ENCODE measurements at places on chromosomes 12 and 14. TPM values are rescaled to one million over a fixed set of nuclear protein-coding genes. Genes with fewer than 3 reads are reported as not detected.

- no peak for DNase-seq
These were observed 49.8 kb downstream of the NOC4L start for GRCh38 chr12:132194056-132194455.

DNA sequence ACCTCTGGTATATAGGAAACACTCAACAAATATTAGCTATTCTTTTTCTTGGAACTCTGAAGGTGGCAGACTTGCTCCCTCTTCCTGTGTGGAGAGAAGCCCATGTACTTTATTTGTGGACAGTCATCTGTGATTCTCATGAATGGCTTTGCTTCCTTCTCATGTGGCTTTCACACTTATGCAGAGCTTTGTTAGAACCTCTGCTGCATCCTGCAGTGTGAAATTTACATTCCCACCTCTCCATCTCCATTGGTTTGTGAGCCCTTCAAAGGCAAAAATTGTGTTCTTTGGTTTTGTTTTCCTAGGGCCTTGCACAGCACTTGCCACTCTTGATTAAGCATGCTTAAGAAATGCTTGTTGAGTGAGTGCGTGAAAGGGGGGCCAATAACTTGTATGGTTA is 51.9 kb downstream of the BICD1 start:
- DNase-seq = no peak

Gene RASAL1
- total RNA-seq = 0.28 TPM

GRCh38 chr14:20477211-20477876 is 8.1 kb downstream of the PNP start:
- no peak for DNase-seq

DNA sequence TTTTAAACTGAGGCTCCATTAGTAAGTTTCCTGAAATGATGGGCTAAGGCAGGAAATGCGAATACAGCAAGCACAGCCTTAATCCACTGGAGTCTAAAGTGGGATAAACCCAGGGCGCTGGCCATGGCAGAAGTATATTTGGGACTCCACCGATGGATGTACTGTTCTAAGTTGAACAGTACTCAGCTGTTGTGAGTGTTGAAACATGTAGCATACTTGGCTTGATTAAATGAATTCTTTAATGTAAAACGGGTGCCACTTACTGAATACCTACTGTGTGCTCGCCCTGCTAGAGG is 996 bp downstream of the SSPN start:
- DNase-seq = no peak

Gene ADAMTS20
- total RNA-seq = not detected

Gene ZNF384
- total RNA-seq = 28.5 TPM

Gene CARMIL3
- total RNA-seq = 0.16 TPM

GRCh38 chr14:50056435-50056834 is 59.9 kb downstream of the VCPKMT start:
- DNase-seq = no peak

DNA sequence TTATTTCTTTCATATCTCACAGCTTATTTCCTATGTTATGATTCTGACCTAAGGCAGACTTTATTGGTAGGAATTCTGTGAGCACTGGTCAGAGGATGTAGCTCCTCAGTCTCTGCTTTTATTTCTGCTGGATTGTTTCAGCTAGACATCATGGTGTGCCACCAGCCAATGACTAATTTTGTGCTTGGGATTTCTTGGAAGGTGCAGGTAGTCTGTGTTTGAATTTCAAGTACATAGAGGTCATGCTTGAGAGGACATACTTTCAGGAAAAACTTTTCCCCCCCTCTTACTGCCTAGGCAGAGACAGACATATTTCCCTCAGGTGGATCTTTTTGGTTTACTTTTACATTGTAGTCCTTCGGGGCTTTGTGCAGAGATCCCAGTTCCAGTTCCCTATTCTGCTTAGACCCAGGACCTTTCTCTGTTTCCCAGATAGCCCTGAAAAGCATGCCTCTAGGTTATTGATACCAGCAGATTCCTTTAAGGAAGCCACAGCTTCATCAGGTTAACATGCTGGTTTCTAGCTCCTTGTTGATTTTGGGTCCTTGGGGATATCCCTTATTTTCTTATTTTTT is 28.6 kb downstream of the BRMS1L start:
- DNase-seq = no peak

DNA sequence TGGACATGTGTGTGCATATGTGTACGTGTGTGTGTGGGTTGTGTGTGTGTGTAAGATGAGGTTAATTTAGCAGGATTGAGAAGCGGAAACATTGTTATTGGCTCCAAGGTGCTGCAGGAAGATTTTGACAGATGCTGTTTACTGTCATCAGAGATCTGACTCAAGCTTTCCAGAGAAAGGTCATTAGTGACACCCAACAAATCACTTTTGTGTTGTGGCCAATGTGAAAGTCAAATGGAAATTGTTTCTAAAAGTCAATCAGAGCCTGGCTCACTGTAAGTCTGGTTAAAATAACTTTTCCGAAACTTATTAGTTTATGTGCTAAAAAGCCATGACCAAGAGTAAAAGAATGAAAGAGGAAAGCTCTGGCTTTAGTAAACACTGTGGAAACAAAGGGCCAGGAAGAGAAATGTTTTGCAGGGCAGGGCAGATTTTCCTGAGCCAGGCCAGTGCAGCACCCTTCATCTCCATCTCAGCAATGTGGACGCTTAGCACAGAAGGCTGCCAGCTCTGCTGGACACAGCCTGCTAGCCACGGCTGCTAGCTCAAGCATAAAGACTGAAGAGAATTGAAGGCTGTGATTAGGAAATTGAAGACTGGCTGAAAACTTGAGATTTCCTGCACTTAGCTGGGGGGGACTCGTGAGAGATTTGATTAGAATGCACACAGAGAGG is 235.8 kb downstream of the NEDD1 start:
- DNase-seq = no peak

- peak; percentile 91 for DNase-seq
These were observed 113.3 kb downstream of the FOXN3 start for GRCh38 chr14:89303456-89304435.

DNA sequence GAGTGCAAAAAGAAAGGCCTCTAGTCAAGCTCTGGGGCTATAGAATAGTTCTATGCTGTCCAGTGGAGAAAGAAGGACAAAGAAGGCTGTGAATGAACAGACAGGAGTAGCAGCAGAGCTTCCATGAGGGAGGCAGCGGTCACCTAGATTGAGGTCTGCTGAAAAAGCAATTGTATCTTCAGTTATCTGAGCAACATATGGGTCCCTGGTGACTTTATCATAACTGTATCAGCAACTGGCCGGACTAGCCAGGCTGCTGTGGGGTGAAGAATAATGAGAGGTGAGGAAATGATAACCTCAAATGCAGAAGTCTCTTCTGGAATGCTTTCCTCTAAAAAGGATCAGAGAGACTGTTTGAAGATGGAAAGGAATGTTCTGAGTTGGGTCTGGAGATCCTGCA is 971.3 kb upstream of the TMEM132C start:
- no peak for DNase-seq

- no peak for DNase-seq
These were observed 48.6 kb downstream of the EIF2S3B start for GRCh38 chr12:10554228-10554755.

Gene TC2N
- total RNA-seq = 12.1 TPM

Gene KRT3
- not detected for total RNA-seq

Gene DLGAP5
- total RNA-seq = 0.16 TPM

Gene TMBIM4
- 200 TPM for total RNA-seq

- no peak for DNase-seq
These were observed 46.7 kb downstream of the YEATS4 start for GRCh38 chr12:69406217-69406616.

Gene SMAGP
- total RNA-seq = 5.3 TPM

DNA sequence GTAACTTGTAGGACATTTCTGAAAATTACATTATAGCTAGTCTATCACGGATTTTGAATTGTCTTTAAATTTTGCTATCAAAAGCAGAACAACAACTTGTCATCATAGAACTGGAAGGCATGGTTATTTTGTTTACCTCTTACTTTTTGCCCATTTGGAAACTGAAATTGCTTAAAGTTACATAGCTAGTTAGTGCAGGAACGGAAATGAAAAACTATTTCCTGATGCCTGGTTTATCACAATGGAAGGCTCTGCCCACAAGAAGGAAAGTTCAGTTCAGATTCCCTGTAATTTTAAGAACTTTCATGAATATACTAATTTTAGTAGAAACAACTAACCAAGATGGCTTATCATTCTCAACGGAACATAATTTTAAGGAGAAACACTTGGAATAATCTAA is 427.7 kb downstream of the RAD51B start:
- DNase-seq = no peak

- DNase-seq = peak; percentile 95
These were observed 7.9 kb downstream of the DYNC1H1 start for GRCh38 chr14:101972126-101972866.

DNA sequence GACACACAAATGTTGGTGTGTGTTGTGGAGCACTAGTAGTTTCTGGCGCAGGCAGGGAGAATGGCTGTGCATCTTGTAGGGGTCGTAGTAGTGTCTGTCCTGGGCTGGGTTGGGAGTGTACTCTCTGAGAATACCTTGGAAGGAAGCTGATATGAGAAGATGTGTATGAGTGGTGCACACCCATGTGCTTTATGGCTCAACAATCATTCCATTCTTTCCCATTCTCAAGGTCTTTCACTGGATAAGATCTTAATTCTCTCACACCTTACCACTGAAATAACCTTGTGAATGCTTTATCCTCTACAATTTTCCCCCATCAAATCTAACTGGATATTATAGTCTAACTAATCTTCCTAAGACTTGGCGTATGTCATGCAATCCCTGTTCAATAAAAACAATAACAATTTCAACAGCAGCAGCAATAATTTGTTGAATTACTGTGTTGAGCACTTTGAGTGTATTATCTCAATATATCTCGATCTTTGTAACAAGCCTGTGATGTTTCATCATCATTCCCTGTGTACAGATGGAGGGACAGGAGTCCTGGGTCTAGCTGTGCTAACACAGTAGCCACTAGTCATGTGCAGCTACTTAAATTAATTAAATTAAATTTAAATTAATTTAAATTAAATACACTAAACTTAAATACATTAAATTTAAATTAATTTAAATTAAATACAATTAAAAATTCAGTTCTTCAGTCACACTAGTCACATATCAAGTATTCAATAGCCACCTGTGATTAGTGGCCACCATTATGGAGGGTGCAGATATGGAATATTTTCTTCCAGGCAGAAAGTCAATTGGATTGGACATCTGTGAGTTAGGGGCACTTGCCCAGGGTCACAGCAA is 3.6 kb upstream of the SLC48A1 start:
- DNase-seq = no peak

Gene ZNF26
- total RNA-seq = 7.9 TPM

- DNase-seq = no peak
These were observed 234.0 kb downstream of the ETNK1 start for GRCh38 chr12:22858849-22859570.

DNA sequence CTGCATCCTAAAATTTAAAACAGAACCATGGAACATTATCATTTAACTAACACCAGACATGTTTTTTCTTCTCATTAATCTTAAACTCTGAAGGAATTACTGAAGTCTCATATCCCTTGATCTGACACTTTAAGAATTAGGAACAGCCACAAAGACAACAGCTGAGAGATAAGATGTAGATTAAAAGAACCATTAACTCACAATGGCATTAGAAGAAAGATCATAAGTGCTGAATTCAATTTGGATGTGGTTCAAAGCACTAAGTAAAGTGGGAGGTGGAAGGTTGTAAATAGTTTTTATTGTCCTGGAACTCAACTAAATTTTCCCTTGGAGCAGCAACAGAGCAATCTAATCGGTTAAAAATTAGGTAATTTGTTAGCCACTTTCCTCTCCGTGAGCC is 199.0 kb upstream of the ATP2B1 start:
- DNase-seq = no peak

GRCh38 chr12:17108877-17109541 is 503.0 kb upstream of the LMO3 start:
- no peak for DNase-seq

GRCh38 chr14:37864128-37864527 is 268.7 kb downstream of the TTC6 start:
- no peak for DNase-seq

Gene AVPR1A
- total RNA-seq = 2.9 TPM

GRCh38 chr12:27779416-27779919 is 565 bp upstream of the KLHL42 start:
- peak; percentile 70 for DNase-seq

- DNase-seq = no peak
These were observed 134.1 kb downstream of the NCOR2 start for GRCh38 chr12:124433147-124433874.

DNA sequence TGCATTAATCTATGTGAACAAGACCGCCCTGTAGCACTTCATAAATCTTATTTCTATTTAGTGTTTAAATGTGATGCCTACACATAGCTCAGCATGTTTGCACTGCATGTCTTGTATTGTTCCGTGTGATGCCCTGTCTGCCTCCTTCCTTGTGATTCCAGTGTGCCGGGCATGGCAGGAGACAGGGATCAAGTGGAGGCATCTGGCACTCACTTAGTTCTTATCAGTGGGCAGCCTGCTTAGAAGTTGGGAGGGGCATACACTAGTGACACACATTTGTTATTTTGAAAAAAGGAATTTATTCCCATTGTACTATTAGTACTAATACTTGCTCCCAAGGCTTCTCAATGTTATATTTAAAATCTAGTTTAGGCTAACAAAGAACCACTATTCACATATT is 176.4 kb downstream of the KCNA5 start:
- DNase-seq = no peak

- no peak for DNase-seq
These were observed 115.9 kb upstream of the IFNG-AS1 start for GRCh38 chr12:67873355-67873754.

- DNase-seq = no peak
These were observed 192.4 kb downstream of the DACT1 start for GRCh38 chr14:58830121-58830520.

DNA sequence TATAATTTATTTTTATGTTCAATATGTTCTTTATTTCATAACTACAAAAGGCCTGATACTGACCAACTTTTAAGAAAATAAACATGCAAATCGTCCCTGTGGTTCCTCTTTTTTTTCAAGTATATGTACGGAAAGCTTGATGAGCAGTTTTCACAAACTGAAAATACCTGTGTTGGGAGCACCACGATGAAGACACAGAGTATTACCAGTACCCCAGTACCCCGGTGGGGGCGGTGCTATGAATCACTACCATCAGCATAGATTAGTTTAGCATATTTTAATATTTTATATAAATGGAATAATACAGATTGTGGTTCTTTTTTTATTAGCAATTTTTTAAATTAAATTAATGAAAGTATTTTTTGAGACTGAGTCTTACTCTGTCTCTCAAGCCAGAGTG is 7.0 kb downstream of the B4GALNT3 start:
- no peak for DNase-seq

GRCh38 chr12:119547001-119547400 is 46.6 kb upstream of the TMEM233 start:
- DNase-seq = no peak

Gene ABCB9
- total RNA-seq = 1.6 TPM

- DNase-seq = no peak
These were observed 114.2 kb downstream of the BRMS1L start for GRCh38 chr14:35940291-35940690.

- DNase-seq = no peak
These were observed 768 bp downstream of the METTL25 start for GRCh38 chr12:82359115-82359478.

Measured in sigmoid colon (tissue), 7 donors.